Calu3 (cell line): ENCODE measurements at places on chromosomes 5 and 9.
A peak's percentile ranks its signal among the peaks of the same experiment; 100 is the strongest.

DNA sequence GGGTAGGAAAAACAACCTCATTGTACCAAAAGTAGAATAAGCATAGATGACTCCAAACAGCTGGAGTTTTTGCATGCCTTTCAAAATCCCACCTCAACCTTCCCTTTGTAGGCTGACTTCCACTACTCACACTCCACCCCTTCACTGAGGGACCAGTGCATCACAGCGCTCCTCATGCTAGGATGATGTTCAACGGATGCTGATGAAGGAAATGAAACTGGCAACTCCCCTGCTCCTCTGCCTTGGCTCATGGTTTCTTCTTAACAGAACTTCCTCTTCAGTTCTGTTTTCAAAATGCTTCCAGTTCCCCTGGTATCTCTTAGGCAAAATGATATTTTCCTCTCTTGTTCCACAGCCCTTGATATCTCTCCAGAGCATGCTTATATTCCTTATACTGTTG is 29.0 kb downstream of the LIFR start:
- DNase-seq = no peak

- no peak for DNase-seq
These were observed 9.5 kb downstream of the ARRDC3 start for GRCh38 chr5:91373600-91373999.

DNA sequence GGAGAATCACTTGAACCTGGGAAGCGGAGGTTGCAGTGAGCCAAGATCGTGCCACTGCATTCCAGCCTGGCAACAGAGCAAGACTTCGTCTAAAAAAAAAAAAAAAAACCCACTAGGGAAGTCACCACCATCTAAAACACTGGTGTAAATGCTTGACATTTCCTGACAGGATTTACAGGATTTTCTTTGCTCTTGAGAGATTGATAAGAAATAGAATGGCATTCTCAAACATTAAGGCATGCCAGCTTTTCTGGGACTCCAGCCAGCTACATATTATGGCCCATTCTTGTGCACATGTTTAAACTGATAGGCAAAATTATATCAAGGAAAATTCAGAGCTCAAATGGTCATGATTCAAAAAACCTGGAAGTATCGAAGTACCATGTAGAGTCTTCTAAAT is 28.7 kb downstream of the GTF3C4 start:
- no peak for DNase-seq

GRCh38 chr5:140362311-140362710 is 2.3 kb downstream of the SLC4A9 start:
- no peak for DNase-seq

DNA sequence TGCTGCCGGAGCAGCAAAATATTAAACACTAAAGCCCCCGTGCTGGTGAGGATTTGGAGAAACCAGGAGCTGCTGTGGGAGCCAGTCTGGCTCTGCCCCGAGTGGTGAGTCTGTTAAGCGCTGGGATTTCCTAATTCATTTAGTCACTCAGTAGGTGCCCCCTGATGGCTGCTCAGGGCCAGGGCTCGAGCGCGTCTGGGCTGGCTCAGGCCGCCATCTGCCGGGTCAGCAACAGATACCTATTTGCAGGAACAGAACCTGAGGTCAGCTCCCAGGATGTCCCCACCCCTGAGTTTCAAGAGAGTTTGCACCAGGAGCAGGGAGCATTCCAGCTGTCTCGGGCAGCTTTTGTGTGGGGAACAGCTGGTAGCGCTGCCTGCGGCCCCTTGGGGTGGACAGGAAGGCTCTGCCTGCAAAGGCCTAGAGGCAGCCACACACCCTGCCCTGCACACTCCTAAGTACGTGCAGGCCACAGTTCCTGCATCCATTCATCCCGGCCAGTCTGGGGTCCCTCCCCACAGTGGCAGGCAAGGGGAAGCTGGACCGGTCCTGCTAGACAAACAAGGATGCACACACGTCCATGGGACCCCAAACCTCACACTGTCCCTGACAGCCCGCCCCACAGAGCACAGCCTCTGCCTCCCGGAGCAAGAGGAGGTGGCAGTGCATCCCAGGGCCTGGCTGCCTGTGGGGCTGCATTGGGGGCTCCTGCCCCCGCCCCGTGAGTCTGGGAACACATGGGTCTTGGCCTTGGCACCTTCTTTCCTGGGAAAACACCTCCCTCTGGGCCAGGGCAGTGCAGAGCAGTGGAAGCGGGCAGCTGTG is 83.7 kb downstream of the ADAMTS2 start:
- no peak for DNase-seq

GRCh38 chr5:5969942-5970483 is 408.3 kb downstream of the MED10 start:
- no peak for DNase-seq

- DNase-seq = no peak
These were observed 66.0 kb downstream of the PLAC8L1 start for GRCh38 chr5:146039420-146039819.

DNA sequence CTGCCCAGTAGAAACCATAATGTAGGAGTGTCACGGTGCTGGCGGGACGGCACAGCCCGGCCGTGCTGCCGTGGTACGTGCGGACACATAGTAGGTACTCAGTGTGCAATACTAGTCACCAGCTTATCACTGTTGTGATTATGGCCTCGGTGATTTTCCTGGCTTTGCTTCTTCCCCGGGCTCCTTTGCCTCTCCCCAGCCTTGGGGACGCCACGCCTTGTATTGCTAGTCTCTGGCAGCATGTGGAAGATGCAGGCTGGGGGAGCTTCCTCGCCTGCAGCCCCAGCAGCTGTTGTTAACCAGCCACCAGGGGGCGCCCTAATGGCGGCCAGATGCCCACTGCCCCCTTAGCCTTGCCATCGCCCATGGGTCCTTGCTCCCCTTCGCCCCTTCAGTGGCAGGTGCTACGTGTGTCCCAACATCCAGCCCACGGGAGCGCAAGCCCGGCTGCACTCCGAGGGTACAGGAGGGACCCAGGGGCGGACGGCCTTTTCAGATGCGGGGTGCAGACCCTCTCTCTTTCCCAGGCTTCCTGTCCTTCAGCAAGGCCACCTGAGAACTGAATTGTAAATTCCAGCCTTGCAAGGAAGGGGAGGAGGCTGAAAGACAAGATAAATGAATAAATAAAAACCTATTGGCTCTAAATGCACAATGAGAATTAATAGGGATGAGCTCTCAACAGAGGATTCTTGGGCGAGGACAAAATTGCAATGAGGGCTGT is 8.0 kb downstream of the NTNG2 start:
- DNase-seq = peak; percentile 54

DNA sequence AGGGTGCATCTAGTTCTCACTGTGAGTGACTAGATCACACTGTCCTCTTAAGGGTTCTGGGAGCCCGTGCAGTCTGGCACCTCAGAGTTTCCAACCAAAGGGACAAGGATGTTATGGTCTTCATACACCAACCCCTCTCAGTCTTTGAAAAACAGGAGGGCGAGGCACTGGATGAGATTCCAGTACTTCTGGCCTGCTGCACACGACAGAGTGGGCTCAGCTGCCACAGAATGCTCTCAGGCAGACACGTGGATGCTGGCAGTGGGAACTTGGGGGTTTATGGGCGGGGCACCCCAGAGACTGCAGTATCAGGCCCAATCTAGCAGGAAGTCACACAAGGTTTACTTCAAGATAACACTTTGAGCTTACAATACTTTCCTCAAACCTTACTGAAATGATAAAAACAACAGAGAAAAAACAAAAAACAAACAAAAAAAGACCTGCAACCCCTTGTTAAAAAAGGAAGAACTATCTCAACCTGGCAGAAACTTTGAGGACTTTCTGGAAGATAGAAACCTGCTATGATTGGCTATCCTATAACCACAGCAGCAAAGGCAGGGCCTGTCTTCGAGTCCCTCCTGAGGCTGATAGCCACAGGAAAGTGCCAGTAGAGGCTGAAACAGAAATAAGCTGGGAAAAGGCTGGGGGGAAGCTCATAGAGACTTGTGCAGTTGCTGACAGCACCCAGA is 28.3 kb upstream of the TGFBR1 start:
- DNase-seq = no peak
